B cell (primary cell): ENCODE measurements at places on chromosomes 6 and 20. TPM values are rescaled to one million over a fixed set of nuclear protein-coding genes. Genes with fewer than 3 reads are reported as not detected.

Gene TGM3
- not detected in 2 replicates for total RNA-seq

DNA sequence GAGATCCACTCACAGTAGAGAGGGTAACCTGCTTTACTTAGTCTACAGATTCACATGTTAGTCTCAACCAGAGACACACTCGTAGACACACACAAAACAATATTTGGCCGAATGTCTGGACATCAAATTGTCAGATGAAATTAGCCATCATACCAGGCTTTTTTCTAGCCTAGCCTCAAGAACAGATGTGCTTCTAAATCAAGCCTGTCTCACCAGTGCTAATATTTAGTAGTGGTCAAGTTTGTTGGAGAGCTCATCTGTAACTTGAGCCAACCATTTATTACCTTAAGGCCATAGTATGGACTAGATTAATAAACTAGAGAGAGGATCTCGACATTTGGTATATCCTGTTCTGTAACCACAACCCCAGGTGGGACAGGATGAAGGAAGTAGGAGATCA, 1118.8 kb upstream of the MAP3K7 start:
- no peak for DNase-seq

DNA sequence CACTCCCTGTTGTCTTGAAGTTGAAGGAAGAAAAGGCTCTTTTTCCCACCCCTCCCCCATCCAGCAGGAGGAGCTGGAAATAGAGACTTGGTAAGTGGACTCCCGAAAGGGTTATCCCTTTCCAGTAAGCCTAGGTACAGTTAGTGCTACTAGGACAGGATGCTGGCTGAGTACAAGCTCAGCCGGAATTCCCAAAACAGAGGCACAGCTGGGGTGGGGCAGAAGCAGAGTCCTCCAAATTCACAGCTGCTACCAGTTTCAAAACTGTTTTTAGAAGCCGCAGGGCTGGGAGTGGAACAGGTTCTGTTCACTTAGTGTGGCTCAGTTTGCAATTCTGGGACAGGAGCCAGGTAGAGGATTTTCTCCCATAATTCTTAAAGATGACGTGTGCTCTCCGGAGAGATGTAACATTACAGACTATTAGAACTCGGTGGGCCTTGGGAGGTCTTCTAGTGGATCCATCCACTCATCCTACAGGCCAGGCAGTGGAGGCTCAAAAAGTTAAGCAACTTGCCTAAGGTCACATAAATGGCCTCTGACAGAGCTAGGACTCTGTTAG, 19.0 kb upstream of the UTRN start:
- no peak for DNase-seq

GRCh38 chr20:10228330-10228729, 9.7 kb downstream of the SNAP25 start:
- no peak for DNase-seq

- DNase-seq, result peak; percentile 46
Measured at GRCh38 chr6:156720691-156721685, 56.2 kb upstream of the ARID1B start.

GRCh38 chr20:48310305-48310704, 517.5 kb downstream of the PREX1 start:
- DNase-seq, result no peak

- no peak for DNase-seq
Measured at GRCh38 chr6:165404296-165404695, 94.9 kb upstream of the C6orf118 start.

DNA sequence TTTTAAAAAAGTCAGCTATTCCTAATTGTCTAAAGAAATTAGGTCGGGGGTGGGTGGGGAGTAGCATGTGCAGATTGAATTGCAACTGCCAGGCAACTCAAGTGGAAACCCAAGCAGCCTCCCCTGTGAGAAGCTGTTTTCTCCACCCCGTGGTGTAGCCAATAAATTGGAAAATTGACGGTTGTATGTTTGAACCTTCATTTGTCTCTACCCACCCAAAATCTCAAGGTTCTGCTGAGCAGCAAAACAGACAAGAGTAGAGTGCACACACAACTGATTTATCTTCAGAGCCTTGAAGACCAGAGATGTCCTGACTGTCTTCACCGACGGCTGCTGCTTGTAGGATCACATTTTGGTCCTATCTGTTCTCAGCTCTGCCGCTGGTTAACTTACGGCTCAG, 88.5 kb downstream of the DTD1 start:
- DNase-seq, result no peak

GRCh38 chr20:4563534-4563933, 158.2 kb upstream of the PRND start:
- no peak for DNase-seq

- no peak for DNase-seq
Measured at GRCh38 chr20:8357703-8358102, 225.6 kb downstream of the PLCB1 start.

GRCh38 chr6:154615483-154616025, 105.1 kb upstream of the CNKSR3 start:
- no peak for DNase-seq

Gene DEFB110
- not detected in 2 replicates for total RNA-seq

- no peak for DNase-seq
Measured at GRCh38 chr20:13784271-13784892, 337 bp downstream of the ESF1 start.

Gene PSORS1C1
- total RNA-seq, result not detected in 2 replicates

Gene TPBG
- not detected in 2 replicates for total RNA-seq

Gene TRIM38
- 57.2 and 57.5 TPM in 2 replicates for total RNA-seq

DNA sequence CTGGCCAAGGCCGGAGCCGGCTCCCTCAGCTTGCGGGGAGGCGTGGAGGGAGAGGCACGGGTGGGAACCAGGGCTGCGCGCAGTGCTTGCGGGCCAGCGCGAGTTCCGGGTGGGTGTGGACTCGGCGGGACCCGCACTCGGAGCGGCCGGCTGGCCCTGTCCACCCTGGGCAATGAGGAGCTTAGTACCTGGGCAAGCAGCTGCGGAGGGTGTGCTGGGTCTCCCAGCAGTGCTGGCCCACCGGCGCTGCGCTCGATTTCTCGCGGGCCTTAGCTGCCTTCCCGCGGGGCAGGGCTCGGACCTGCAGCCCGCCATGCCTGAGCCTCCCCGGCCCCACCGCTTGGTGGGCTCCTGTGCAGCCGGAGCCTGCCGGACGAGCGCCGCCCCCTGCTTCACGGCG, 91.4 kb upstream of the MAN1A1 start:
- DNase-seq, result no peak

Gene ADAM33
- total RNA-seq, result not detected in 2 replicates

Gene PNPLA1
- total RNA-seq, result 0.12 and 0.32 TPM in 2 replicates

GRCh38 chr6:66838764-66839163, 1131.7 kb upstream of the EYS start:
- DNase-seq, result no peak

- DNase-seq, result no peak
Measured at GRCh38 chr20:44737116-44737515, 8.5 kb upstream of the KCNK15 start.

Gene ZMYND8
- total RNA-seq, result 67.2 and 71.6 TPM in 2 replicates

DNA sequence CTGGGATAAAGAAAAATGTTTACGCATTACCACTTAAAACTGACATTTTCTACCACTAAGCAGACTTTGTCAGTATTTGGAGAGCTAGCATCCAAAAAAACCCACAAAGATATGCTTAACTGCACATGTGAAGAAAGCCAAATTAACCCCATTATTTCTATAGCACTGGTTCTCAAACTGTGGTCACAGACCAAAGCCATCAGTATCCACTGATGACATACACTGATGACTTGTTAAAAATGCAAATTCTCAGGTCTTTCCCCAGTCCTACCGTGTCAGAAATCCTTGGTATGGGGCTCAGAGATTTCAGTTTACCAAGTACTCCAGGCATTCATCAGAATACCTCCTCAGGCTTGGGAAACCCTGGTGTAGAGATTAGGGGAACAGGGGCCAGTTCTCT, 230.2 kb downstream of the PTPRK start:
- no peak for DNase-seq

DNA sequence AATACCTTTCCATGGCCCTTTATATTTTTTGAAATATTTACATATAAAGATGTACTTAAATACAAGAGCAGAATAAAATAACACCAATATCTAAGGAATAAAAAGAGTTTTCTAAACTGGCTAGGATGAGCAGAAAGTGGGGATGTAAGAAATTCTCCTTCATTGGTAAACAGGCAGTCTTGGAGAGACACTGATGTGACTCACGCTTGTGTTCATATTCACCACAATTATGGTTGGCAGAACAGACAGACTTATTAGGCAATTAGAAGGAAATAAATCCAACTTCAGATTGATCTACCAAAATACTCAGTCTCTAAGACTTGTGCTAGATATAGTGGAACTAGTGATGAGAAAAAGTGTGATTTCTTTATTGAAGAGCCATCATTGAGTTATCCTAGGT, 463.7 kb downstream of the CDC5L start:
- DNase-seq, result no peak

Gene SLC29A1
- total RNA-seq, result 7.3 and 7.6 TPM in 2 replicates

GRCh38 chr6:137261761-137262160, 42.6 kb upstream of the IFNGR1 start:
- DNase-seq, result peak; percentile 58

DNA sequence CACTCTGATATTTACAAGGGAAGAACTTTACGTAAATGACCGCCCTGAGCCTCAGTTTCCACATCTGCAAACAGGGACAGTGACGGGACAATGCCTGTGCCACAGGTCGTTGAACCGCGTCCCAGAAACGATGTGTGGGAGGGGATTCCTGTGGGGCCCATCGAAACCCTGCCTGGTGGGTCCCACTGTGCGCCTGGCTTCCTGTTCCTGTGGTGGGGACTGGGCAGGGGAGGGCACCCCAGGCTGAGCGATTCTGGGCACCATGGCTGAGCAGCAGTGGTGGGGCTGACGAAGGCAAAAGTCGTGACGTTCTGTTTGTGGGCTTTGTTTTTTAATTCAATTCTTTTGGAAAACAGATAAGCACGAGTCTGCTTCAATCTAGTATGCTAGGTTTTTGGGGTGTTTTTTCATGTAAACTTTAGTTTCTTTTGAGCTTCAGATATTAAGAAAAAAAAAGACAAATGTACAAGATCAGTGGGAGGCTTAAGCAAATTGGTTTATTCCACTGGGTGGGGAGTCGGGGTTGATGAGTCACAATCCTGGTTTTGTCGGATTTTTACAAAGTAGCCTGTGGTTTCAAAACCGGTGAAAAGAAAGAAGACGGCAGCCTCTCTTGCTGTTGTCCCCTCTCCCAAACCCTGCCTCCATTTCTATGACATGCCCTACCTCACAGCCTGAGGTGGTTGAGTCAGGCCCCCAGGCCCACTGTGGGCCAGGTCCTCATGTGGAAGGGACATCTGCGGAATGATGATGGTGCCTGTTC, 40.4 kb downstream of the GNAS-AS1 start:
- no peak for DNase-seq

DNA sequence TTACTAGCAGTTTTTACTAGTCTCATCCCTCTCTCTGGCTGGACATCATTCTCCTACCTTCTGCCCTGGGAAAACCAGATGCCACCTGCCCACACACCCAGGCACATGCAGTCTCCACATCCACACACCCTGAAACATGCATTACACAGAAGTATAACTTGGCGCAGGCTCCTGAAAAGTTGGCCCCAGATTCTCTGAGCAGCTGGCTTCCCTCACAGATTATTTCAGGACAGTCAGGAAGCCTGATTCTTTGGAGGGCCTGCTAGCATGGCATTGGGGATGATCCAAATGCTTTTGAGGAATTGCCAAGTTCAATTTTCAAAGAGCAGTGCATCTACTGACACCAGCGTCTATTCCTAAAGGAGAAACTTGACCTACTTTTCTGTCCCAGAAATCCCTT, 27.8 kb upstream of the KIF16B start:
- DNase-seq, result no peak

GRCh38 chr6:33746036-33746600, 587 bp downstream of the IP6K3 start:
- DNase-seq, result no peak

DNA sequence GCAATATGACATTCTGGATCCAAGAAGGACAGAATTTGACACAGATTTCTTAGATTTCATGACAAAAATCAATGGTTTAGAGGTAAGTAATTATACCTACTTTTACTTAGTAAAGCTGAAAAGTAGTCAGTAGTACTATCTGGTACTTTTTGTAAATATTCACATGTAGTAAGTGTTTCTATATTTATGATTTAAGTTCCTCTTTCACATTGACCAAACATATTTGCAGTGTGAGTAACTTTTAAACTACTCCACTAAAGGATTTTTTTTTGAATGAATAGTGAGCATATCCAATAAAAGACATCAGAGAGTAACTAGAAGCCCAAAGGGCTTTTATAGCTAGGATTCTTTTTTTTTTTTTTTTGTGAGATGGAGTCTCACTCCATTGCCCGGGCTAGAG, 60.8 kb downstream of the DNAH8 start:
- peak; percentile 25 for DNase-seq

DNA sequence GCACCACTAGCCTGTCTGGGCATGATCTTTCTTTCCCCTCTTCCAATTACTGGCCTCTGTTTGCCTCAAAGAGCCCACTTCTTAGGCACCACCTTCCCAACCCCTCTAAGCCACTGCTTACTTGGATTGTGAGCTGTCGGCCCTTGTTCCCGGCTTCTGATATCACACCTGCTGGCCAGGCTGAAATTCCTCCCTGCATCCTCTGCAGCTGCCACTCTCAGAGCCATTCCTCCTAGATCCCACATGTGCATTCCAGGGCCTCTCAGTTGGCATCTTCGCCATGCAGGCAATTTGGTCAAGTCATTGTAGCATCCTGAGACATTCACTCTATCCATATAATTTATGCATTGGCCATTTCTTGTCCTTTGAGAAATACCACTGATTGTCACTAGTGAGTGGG, 135.9 kb downstream of the OLIG3 start:
- no peak for DNase-seq

Gene MOXD1
- 6.7 and 7.0 TPM in 2 replicates for total RNA-seq

DNA sequence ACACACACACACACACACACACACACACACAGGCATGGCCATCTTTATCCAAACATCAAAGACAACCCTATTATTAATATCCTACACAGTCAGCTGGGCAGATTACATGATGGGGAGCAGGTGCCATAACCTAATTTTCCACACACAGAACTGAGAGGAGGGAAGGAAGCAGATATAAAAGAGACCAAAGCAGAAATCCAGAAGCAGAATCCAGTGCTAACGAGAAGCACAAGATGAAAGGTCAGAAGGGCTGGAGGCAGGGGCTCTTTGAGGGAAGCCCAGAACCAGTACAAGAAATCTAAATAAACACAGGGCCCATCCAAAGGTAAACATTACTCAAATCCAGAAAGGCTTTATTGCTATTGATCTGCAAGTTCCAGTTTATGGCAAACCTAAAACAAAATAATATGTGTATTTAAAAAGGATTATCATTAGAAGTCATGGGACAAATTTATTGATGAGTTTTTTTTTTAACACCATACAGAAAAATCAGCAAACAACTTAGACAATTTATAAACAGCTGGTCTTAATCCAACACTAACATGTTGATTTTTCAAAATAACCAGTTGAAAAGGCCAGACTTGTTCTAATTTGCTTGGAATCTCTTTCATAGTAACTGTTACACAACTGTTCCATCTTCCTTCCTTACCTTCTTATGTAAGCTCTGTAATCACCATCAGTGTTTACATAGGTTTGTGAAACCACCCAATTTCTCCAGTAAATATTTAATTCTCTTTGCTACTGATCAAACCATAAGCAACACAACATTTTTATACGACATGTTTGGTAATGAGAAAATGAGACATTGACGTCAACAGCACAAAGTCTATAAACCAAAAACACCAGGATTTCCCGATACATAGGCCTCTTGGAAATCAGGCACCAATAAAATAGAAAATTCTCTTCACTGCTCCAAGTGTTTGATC, 34.2 kb downstream of the SLC23A2 start:
- DNase-seq, result no peak

- DNase-seq, result no peak
Measured at GRCh38 chr6:127971945-127972391, 71.1 kb upstream of the THEMIS start.
